ENCODE measurements at places on chromosomes 16 and 17.

- H3K27ac ChIP-seq: no peak overlapping the region
- H3K4me3 ChIP-seq: no peak overlapping the region
- no peaks in the 10 kb centered on the region for H3K27me3 ChIP-seq
- peaks cover 8% of the 10 kb centered on the region for H3K36me3 ChIP-seq
Observed at GRCh38 chr16:2910441-2910969, 1.2 kb upstream of the FLYWCH1 start.

DNA sequence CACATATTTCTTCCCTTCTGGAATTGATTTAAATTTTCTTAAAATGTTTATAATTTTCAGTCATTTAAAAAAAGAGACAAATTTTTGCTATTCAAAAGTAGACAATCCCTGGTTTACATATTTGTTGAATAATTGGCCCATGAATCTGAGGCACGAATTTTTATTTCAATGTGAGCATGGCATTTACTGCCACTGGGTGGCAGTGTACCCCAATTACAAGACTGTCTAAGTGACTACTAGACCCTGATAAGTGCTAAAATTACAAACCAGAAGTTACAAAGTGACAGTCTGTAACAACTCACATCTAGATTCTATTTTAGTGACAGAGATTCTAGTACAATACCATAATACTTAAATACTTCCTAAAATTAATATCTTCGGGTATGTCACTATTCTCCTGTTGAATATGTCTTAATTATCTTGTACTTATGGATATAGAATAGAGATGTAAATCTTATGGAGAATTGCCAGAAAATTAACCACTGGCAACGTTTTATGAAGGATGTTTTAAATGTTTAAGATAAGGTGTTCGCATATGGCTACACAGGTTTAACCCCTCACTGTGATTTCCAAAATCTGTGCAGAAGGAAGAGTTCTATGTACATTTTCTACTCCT lies 235.8 kb downstream of the MAP2K4 start:
- H3K36me3 ChIP-seq: no peaks in the 10 kb centered on the region
- H3K4me3 ChIP-seq: no peak overlapping the region
- H3K27ac ChIP-seq: no peak overlapping the region
- DNase-seq: no peak

DNA sequence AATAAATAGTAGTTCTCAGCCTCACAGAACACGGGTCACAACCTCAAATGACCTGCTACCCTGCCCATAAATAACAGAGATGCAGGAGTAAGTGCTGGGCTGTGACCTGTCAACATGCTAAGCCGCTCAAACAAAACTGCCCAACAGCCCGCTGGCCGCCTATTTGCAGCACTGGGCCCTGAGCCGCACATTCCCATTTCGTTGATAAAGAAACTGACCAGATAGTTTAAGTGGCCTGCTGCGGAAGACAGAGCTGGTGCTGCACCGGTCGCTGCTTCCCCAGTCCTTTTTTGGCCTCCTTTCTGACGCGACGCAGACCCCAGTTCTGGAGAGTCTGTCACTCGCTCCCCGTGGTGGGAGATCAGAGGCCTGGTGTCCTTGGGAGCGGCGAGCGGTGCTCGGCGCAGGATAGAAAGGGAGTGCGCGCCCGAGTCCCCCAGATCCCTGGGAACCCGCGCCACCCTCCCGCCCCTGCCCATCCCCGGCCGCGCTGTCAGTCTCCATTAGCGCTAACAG lies 349 bp upstream of the SLC6A2 start:
- no peak overlapping the region for H3K4me3 ChIP-seq
- H3K27me3 ChIP-seq: peaks cover 7% of the 10 kb centered on the region
- no peak overlapping the region for H3K27ac ChIP-seq
- DNase-seq: no peak

- DNase-seq: no peak
- H3K4me3 ChIP-seq: no peak overlapping the region
- H3K27ac ChIP-seq: no peak overlapping the region
- peaks cover 15% of the 10 kb centered on the region for H3K36me3 ChIP-seq
- peaks cover 15% of the 10 kb centered on the region for H3K4me1 ChIP-seq
- H3K27me3 ChIP-seq: no peaks in the 10 kb centered on the region
Observed at GRCh38 chr17:60766778-60767190, 89.1 kb downstream of the BCAS3 start.
